ENCODE measurements at places on chromosomes 7 and 10.

DNA sequence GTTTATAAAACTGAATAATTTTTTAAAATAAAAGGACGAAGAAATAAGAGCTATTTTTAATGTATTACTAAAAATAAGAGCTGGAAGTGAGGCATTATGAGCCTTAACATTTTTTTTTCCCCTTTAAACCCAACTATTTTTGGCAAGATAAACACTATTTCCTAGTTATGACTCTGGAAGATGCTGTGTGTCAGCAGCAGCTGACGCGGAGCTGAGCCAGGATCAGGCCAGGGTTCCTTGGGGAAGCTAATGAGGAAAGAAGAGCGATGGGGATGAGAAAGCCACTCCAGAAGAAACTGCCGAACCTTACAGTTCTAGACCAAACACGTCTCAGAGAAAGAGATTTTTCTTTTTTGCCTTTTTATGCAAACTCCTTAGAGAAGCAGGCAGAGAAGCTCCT lies 85.9 kb downstream of the USP6NL start:
- DNase-seq = no peak

GRCh38 chr10:17412323-17412722 lies 42.1 kb downstream of the ST8SIA6 start:
- DNase-seq = peak; percentile 21

- DNase-seq = no peak
Measured at GRCh38 chr10:97066877-97067555, 118.7 kb downstream of the SLIT1 start.

DNA sequence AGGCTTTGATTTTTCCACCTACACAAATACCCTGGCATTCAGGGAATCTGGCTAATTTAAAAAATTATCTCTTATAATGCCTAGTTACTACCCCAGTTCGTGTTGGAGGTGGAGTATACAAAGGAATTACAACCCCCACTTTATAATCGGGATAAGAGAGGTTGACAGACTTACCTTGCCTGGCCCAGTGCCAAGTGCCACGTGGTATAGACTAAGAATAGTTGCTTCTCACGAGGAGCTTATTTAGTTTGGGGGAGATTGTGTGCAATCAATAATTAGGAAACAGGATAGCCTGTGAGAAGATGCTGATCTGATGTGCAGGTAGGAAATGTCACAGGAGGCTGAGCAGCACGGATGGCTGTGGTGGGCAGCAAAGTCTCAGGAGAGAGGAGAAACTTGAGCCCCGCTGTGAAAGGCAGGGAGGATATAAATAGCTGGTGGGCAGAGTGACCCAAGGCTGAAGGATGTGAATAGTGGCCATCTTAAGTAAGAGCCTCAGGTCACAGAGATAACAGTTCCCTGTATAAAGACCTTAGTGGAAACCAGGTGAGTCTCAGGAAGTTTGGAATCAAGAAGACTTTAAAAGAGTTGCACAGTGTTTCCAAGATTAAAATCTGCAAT lies 11.3 kb upstream of the ATXN7L1 start:
- DNase-seq = no peak

GRCh38 chr7:102098986-102099385 lies 187.7 kb upstream of the SH2B2 start:
- no peak for DNase-seq

DNA sequence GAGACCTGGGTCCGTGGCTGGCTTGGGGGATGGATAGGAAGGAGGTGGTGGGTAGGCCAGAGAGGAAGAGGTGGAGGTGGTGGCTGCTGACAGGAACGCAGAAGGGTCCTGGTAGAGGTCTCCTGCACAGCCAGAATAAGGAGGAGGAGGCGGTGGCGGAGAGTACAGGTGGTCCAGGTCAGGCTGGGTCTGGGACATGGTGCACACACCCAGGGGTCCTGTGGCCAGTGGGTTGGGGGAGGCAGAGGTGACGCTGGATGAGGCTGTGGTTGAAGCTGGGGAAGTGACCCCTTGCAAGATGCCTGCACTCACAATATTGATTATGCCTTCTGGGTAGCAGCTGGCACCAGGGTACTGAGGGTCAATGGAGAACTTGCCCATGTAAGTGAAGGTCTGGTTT lies 2.2 kb downstream of the EGR2 start:
- DNase-seq = no peak

- DNase-seq = no peak
Measured at GRCh38 chr10:60798031-60798430, 19.8 kb downstream of the CDK1 start.

DNA sequence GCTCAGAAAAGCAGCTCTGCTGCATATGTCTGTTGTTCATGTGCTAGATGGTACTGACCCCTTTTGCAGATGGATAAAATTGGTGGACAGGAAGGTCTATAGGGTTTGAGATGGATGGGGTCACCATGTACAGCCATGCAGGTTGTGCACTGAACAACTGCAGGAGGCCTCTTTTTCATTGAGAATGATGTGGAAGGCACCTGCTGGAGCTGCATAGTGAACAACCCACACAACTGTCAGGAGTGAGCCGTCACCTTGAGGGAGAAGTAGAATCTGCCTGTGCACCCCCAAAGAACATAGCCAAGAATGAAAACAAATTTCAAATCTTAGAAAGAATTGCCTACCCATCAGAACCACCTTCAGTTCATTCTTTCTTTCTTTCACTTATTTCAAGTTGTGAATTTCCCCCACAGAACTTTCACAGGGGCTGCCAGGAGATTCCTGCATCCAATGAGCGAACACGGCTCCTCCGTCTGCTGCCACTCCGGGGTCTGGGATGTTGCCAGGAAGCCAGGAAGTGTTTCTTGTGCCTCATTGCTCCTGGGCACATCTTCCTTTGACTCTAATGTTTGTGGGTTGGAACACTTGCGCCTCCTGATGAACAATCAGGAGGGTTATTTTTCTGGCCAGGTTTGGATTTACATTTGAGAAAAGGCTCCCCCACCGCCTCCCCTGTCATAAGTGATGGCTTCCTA lies 53.7 kb upstream of the DOCK1 start:
- no peak for DNase-seq

- no peak for DNase-seq
Measured at GRCh38 chr7:136078630-136079029, 101.5 kb upstream of the MTPN start.

DNA sequence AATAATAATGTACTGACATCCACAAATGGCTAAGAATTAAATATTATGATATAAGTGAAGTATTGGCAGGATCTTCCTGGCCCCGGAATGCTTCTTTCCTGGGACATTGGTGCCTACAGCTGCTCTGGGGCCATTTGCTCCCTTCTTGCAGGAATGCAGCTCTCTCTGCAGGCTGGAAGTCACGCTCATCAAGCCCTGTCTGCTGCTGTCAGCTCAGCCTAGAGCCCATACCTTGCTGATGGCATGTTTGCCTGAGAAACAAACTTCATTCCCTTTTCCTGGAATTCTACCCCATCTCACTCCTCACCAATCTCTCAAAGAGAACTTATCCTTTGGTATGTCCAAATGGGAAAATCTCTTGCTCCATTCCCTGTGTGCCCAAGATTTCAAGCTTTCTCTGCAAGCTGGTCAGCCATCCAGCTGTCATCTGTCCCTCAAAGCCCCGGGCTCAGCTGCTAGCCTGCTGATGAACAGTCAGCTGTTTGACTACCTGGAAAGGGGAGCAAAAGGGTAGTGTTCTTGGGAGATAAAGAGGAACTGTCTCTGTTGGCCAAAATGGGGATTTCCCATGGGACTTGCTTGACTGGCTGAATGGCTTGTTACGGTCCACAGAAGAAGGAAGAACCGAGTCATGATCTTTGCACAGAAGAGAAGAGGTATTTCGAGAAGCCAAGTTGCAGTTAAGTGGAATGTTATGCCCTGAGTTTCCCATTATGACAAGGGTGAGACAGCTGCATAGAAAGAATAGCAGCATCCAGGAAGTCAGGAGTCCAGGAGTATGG lies 12.0 kb upstream of the RASSF4 start:
- no peak for DNase-seq

DNA sequence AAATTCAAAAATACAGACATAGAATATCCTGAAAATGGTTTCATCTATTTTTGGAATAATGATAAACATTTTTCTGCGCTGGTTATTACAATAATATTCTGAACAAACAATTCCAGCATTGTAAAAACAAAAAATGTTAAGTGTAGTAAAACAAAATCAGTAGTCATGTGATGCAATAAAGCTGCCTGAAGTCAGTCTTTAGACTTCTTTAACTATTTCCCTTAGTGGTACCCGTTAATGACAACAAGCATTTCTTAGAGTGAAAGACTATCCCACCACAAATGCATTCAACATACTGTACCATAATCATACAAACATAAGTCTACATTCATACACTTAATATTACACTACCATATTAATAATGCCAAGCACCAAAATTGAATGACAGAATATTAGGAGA lies 1.6 kb downstream of the SKAP2 start:
- no peak for DNase-seq
